ENCODE measurements at places on chromosomes 2 and 18.

GRCh38 chr2:231246171-231246842 is 47.9 kb downstream of the ARMC9 start:
- no peak for DNase-seq

DNA sequence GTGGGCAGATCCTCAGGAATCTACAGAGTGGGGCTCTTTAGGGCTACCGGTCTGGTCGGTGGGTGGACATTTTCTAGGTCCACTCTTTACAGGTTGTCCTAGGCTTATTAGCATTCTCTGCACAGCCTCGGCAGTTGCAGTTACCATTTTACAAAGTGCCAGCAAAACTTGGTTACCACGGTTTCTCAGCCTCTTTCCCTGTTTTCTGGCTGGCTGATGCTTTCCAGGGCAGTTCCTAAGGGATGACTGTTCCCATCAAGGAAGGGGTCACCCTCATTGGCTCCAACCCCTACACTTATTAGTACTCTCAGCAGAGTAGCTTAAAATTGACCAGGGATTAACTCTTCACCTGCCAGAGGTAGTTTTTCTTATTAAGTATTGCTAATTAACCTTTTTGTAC is 2.0 kb upstream of the AQP4 start:
- DNase-seq: no peak

DNA sequence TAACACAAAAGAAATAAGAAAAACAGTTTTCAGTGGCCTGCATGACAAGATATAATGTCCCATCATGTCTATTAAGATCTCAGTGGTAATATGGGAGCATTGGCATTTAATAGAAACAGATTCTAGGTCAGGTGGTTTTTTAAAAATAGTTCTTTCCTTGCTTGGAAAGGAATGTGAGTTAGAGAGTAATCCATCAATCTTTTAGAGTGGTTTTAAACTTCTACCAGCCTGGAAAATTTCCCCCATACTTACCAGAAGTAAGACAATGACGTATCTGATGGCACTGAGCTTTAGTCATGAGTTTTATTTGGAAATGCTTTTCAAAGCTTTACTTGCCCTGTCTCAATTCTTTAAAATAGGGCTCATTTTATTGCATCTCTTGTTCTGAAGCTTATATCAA is 441.7 kb upstream of the SMIM21 start:
- DNase-seq: no peak

DNA sequence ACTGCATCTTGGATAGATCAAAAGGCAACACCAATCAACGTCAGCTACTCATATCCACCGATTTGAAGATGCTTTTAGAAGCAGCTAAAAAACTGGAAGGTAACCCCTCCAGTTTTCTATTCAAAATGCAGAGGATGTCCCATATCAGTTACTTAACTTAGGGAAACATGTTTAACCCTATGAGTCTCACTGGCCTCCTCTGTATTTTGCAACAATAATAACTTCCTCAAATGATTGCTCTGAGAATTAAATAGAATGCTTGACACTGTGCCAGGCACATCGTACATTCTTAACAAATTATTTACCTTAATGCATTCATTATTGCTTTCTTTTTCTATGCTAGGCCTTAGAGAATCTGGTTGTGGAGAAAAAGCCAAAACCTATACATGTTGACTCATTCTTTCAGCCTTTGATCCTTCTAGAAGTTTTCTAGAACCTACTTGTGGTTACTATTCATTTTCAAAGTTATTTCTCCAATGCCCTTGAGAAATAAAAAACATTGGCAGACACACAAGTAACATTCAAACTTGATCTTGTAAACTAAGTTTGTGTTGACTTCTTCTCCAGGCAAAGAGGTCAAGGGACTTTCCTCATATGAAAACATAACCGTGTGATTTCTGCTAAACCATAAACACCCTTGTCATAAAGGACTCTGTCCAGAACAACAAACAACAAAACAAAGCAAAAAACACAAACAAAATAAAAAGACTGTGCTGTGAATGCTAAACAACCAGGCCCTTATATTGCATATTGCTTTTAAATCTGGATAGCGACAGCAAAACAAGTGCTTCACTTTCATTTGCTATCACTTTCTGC is 4.6 kb downstream of the DOCK10 start:
- no peak for DNase-seq

- no peak for DNase-seq
Observed at GRCh38 chr18:74050807-74051206, 96.8 kb downstream of the FBXO15 start.

GRCh38 chr2:178152033-178152432 is 39.8 kb downstream of the RBM45 start:
- no peak for DNase-seq

DNA sequence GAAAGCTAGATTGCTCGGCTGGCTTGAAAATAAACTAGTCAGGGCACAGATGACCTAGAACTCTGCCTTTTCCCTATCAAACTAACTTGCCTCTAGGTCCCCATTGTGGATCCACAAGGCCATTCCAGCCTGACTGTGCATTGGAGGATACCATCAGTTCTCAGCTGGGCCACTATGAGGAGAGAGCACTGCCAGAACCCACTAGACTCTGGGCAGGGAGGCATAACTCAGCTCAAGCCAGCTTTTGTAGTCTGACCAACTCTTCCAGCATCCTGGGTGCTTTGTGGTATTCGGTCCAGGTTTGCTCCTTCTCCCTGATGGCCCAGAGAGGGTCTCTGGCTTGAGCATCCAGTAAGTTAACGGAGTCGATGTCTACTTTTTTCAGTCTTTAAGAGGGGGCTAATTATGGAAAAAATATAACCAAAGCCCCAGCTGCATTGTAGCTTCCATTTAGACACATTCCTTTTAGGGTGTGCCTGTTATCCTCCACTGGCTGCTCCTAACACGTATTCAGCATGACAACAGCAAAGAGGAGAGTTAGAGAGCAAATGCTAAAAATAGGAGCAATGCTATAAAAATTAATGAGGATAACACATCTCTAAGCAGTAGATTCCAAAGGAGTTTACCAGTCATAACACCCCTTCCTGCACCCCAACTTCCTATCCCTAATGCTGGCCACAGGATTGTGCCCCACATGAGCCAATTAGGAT is 15.2 kb downstream of the GKN2 start:
- DNase-seq: no peak

- no peak for DNase-seq
Observed at GRCh38 chr2:140348826-140349225, 1568.6 kb upstream of the NXPH2 start.

- DNase-seq: no peak
Observed at GRCh38 chr18:45008694-45009413, 328.2 kb downstream of the SETBP1 start.

DNA sequence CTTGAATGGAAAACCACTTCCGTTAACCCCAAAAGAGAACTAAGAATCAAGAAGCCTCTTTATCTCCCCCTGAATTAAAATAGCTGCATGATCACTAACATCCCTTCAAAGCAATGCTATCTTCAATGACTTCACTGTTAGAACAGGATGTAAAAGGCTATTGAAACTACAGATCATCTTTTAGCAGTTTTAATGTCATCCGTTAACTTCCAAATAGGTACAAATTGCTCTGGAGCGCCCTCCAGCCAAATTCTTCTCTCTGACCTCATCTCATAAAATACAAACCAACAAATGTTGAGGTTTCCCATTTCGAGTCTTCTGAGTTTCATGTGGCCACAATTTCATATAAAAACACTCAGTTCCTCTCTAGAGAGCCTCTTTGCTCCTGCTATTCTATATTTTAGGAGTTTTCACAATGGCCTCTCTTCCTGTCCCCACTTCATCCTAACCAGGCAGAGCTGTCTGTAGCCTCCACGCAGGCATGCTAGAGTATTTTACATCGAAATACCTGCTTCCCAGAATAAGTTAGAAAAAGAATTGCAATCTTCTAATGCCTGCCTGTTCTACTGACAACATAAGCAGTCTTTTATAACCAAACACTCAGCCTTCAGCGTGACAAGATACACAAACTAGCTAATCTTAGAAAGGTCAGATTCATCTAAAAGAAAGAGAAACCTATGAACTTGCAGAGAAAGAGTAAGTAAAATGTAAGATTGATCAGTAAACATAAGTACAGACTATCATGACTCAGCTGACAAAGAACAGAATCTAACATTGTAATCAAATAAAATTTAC is 37.9 kb downstream of the B4GALT6 start:
- DNase-seq: no peak

DNA sequence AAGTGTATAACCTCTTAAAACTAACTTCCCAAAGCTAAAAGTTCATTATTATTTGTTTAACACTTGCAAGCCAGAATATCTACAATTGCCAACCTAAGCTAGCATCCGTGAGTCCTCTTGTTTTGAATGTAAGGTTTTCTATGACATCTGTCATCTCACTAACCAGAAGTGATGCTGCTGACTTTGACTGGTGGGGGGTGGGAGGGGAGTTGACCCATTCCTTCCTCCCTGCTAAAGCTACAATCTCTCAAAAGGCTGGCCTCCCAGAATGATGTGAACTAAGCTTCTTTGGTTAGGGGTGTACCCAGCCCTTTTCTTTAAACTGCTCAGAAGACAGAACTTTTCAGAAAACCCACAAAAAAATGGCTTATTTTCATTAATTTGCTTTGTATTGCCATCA is 280.6 kb downstream of the ZEB2 start:
- no peak for DNase-seq

GRCh38 chr2:85920810-85921545 is 32.2 kb upstream of the ST3GAL5 start:
- DNase-seq: no peak

GRCh38 chr2:181984060-181984459 is 1.6 kb upstream of the PPP1R1C start:
- no peak for DNase-seq

DNA sequence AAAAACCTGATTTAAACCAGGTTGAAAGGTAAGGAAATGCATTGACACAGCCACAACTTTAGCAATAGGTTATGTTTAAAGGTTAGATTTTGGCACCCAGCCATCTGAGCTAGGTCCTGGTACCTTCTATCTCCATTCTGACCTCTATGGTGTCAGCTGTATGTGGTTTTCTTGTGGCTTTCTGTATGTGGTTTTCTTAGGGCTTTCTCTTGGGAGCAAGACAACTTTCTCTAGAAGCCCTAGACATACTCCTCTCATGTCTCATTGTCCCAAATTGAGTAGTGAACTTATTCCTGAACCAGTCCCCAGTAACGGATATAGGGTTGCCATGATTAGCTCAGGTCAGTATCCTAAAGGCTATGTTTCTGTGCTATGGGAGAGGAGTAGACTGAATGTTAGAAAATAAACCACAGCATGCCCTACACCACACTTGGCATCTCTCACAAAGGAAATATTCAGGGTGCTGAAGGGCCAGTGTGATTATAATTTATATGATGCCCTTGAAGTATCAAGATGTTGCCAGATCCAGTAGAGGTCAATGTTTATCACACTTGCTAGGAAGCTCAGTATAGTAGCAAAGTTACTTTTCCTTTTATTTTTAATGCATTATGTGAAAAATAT is 176.1 kb downstream of the CAPN13 start:
- no peak for DNase-seq

- no peak for DNase-seq
Observed at GRCh38 chr2:33528441-33528950, 52.0 kb downstream of the RASGRP3 start.

DNA sequence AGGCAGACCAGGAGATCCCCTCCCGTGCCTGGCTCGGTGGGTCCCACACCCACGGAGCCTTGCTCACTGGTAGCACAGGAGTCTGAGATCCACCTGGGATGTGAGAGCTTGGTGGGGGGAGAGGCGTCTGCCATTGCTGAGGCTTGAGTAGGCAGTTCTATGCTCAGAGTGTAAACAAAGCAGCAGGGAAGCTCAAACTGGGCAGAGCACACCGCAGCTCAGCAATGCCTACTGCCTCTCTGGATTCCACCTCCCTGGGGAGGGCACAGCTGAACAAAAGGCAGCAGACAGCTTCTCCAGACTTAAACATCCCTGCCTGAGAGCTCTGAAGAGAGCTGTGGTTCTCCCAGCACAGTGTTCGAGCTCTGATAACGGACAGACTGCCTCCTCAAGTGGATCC is 85.1 kb downstream of the UGP2 start:
- no peak for DNase-seq

- no peak for DNase-seq
Observed at GRCh38 chr18:66156946-66157687, 406.3 kb downstream of the CDH7 start.

- no peak for DNase-seq
Observed at GRCh38 chr2:4272261-4272858, 569.0 kb downstream of the DCDC2C start.

DNA sequence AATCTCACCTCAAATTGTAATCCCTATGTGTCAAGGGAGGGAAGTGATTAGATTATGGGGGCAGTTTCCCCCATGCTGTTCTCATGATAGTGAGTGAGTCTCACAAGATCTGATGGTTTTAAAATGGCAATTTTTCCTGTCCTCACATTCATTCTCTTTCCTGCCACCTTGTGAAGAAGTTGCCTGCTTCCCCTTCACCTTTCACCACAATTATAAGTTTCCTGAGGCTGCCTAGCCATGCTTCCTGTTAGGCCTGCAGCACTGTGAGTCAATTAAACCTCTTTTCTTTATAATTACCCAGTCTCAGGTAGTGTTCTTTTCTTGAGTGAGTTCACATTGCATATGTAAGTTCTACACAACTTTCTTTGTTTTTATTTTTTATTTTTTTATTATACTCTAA is 271.5 kb downstream of the EXOC6B start:
- DNase-seq: no peak

DNA sequence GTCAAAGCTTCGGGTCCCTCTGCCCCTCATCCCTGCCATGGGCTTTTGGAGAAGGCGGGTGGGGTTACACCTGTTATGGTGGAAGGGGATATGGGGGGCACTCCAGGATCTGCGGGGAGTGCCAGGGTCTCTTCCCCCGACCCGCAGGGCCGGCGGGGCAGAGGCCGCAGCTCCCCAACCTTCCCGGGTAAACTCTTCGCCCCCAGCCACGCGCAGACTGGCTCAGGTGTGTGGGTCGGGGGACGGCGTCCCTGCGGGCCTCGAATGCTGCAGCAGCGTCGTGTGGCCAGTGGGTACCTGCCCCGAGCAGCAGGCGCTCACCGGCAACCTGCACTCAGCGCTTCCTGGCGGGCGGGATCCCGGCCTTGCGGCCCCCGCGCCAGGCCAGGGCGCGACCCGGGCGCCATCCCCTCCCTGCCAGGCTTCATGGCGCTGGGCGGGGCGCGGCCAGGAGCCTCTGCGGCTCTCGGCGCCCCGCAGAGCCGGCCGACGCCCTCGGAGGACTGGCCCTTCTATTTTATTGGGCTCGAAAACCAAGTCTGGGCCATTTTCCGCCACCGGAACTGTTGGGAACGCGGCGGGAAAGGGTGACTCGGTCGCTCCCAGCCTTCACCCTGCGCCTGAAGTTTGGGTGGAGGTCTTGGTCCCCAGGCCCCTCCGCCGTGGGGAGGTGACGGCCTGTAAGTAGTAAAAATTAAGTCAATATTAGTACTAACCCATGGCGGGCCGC is 4.5 kb downstream of the GBX2 start:
- DNase-seq: no peak

GRCh38 chr18:54916507-54916906 is 42.8 kb downstream of the CCDC68 start:
- no peak for DNase-seq

Measured in stimulated activated CD4-positive, alpha-beta T cell treated with anti-CD3 and anti-CD28 coated beads, Interleukin-1b, Interleukin-23, amount 100 ng/mL, for 1 hour (primary cell).